ENCODE measurements at places on chromosomes 16 and 17. TPM values are rescaled to one million over a fixed set of nuclear protein-coding genes. Genes with fewer than 3 reads are reported as not detected.

ASB16 gene
- not detected for total RNA-seq

GDPD1 gene
- total RNA-seq = 1.2 TPM

KRT37 gene
- total RNA-seq = not detected

SAMD14 gene
- 0.52 TPM for total RNA-seq

DNA sequence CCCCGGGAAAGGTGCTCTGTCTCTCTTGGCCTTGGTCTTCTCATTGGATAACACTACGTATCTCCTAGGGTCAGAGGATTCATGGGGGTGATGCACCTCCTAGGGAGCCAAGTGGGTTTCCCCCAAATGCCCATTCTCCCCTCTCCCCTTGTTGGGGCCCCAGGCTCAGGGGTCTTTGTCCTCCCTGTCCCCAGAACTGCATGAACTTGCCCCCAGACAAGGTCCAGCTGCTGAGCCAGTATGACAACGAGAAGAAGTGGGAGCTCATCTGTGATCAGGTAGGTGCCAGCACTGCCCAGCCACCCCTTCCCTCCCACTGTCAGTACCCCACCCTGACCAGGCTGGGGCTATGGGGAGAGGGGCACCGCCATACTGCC is 8.7 kb downstream of the FMNL1 start:
- DNase-seq = no peak

DNA sequence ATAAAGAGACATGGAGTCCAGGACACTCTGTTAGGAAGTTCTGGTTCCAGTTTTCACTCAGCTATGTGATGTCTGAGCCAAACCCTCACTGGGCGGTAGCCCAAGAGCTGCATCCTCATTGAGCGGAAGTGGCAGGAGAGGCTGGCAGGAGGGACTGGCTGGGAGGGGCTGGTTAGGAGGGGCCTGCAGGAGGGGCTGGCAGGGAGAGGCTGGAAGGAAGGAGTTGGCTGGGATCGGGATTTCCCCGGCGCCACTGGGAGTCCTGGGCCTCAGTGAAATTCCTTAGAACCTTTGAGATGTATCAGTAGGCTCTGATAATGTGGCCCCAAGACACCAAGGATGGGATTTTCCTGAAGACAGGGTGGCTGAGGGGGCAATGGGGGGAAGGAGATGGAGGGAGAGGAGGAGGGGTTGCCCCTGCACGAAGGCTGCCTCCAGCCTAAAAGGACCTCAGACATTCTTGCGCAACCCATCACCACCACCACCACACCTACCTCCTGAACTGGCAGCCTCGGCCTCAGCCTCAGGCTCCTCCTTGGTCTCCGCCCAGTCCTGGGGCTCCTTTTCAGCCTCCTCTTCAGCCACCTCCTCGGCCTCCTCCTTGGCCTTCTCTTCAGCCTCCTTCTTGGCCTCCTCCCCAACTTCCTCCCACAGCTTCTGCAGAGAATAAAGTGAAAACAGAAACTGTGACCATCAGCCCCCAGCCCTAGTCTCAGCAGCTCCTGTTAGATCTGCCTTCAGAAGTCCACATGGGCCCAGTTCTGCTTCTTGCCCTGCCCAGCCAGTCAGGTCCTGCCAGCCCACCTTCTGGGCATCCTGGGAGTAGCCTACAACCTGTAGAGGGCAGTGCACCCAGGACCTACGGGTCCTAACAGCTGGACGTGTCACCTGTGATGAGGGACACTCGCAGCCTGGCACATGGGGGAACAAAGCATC is 31.7 kb downstream of the CNGB1 start:
- DNase-seq = no peak

GRCh38 chr17:82973456-82974135 is 105.8 kb upstream of the METRNL start:
- no peak for DNase-seq

GRCh38 chr16:83185902-83186301 is 559.1 kb downstream of the CDH13 start:
- DNase-seq = no peak

DNA sequence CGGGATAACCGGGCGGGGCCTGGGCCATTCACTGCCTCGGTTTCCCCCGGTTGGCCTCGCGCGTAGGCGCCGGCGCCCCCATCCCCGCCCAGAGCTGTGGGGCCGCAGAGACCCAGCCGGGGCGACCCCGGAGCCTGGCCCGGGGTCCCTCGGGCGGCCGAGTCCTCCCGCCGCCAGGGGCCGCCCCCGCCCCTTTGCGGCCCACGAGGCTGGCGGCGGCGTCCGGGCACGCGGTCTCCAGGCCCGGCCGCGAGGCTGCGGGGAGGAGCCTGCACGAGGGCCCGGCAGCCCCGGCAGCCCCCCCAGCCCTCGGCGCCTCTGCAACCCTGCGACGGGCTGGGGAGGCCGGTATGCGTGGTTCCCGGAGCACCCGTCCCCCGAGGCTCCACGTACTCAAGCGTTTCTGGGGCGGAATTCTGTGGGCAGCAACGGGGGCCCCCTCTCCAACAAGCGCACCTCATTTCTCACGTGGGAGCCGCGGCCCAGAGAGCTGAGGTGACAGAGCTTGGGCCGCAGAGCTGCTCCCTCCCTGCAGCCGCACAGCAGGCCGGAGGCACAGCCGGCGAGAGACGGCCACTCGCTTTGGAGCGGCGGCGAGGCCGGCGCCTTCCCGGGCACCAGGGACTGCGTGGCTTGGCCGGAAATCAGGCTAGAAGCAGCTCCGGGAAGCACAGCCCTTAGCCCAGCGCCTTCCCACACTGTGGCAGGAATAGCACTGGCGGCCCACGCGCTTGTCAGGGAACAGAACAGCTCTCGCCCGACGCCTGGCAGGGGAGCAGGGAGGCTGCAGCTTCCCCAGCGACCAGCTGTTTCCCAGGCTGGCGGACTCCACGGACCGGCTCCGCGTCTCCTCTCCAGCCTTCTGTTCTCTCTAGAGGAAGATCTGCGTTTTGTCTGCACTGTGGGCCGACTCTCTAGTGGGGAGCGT is 867 bp upstream of the LIMD2 start:
- peak; percentile 39 for DNase-seq

- no peak for DNase-seq
Observed at GRCh38 chr16:85457366-85457765, 155.8 kb upstream of the GSE1 start.

DNA sequence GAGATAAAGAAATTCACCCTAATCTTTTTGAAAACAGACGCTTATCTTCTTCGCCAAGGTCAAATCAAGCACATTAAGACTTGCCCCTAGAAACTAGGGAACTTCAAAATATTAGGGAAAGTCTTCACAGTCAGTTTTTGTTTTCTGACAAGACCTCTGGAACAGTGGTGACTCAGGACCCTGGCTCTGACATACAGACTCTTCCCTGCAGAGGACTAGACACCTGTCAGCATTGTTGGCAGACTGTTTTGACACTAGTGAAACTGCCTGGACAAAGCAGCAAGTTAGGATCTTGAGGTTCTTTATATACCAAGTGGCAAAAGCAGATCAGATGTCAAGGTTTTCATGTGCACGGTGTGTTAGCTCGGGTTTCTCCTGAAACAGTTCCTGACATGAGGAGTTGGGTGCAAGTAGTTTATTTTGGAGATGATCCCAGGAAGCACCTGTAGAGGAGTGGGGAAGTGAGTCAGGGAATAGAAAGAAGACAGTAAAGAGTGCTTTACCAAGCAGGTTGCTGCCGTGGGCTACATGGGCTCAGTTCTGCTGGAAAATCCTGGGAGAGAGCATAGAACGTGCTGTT is 182.0 kb upstream of the IRX5 start:
- DNase-seq = no peak

DNA sequence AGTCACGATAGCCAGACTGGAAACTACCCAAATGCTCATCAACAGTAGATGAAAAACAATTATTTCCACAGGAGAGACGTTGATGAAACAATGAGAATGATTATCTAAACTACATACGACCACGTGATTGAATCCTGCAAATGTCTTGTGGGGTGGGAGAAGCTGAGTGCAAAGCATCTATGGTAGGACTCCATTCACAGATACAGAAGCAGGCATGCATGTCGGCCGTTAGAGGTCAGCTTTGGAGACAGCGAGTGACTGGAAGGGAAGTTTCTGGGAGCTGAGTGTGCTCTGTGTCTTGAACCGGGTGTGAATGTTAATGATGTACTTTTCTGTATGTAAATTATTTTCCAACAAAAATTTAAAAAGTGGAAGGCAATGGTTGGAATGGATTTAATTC is 71.5 kb upstream of the DNAJA2 start:
- no peak for DNase-seq

- DNase-seq = peak; percentile 66
Observed at GRCh38 chr17:5078106-5079028, at the start of gene ZFP3. Gene ZFP3, plus strand, starts transcription at chr17:5078467. Its CDS starts 13,038 bp downstream, at chr17:5091505.

DNA sequence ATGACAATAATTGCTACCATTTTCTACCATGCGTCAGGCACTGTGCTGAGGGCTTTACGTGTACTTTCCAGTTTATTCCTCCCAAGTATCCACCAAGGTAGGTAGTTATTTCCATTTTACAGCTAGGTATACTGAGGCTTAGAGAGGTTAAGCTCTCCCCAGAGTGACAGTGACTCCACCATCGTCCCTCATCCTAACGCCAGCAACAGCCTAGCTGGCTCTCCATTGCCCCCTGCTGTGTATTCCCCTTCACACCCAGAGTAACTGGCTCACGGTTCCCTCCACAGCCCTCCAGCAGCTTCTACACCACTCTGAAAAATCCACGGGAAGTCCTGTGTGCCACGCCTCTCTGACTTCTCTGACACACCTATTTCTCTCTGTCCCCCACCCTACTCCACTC is 7.1 kb upstream of the ASGR1 start:
- no peak for DNase-seq

- no peak for DNase-seq
Observed at GRCh38 chr16:23920899-23921298, 85.1 kb downstream of the PRKCB start.

DNA sequence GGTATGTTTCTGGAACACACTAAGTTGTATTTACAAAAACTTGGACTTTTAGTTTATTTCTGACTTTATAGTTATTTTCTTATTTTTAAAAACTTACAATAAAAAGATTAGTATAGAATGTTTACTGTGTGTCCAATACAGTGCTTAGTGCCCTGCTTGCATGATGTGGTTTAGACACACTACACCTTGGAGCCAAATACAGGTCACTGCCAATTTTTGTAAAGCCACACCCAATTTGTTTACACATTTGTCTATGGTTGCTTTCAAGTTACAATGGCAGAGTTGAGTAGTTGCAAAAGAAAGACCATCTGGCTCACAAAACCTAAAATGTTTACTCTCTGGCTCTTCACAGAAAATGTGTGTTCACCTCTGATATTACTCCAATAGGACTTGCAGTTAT is 807.1 kb downstream of the KCNJ2 start:
- DNase-seq = no peak

DNA sequence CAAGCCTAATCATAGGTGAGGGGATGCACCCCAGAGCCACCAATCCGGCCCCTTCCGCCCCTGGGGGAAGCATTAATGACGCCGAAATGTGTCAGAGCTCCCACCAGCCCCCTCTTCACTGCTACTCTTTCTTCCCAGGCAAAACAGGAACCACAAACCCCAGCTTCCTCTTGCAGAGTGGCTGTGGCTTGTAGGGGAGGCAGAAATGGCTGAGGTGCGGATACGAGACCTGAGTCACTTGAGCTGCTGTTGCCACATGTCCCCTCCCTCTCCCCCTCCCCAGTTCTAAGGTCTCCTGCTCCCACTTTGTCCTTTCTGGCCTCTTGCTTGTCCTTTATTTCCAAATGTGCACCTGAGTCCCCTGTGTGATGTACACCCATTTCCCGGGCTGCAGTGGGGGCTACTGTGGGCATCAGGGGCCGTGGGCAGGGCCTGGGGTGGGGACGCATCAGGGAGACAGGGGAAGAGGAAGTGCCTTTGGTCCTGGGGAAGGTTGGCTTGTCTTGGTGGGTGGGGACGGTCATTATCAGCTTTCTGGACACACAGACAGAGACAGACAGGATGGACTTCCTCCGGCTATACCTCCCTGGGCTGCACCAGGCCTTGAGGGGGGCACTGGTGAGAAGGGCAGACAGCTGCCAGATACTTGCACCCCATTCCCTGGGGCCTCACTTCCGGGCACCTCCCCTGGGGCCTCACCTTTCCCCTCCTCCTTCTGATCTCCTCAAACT is at the start of gene APOBR:
APOBR (plus strand) TSS at position 523 of the 731 bp plus-strand sequence; CDS start at position 562, 39 bp downstream.
- peak; percentile 78 for DNase-seq

- peak; percentile 5 for DNase-seq
Observed at GRCh38 chr17:9645851-9646545, 681 bp downstream of the USP43 start.

DNA sequence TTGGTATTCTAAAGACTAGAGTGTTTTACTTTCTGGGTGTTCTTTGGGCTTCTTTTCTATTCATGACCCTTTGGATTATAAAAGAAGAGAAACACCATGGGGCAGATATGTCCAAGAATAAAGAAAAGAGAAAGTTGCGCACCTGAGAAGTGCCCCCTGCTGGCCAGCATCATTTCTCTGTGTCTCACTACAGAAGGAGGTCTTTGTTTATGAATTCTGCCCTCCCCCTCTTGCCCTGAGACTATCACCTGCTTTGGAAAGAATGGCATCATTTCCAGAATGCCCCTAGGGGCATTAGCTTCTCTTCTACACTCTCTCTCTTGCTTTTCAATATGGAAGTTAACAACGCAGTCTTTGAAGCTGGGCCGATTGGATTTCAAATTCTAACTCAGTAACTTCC is 45.0 kb downstream of the CDH13 start:
- peak; percentile 12 for DNase-seq

DNA sequence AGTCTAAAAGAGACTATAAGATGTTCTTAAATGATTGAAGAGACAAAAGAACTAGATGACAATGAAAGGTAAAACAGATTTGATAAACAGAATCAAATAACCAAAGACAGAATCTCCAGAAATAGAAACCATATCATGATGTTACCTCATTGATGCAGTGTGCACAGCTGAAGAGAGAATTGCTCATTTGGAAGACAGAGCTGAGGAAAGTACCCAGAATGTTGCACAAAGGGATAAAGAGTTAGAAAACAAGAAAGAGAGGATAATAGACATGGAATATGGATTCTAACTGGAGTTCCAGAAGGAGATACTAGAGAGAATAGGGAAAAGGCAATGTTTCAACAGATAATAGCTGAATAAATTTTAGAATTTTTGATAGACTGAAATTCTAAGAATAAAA is 47.9 kb downstream of the CYLD start:
- no peak for DNase-seq
